Activated naive CD4-positive, alpha-beta T cell treated with Interleukin-2 at 50 U/mL for 16 hours (primary cell): ENCODE measurements at places on chromosomes 1 and 21.

- DNase-seq = no peak
Observed at GRCh38 chr21:31410499-31411131, 66.6 kb upstream of the TIAM1 start.

DNA sequence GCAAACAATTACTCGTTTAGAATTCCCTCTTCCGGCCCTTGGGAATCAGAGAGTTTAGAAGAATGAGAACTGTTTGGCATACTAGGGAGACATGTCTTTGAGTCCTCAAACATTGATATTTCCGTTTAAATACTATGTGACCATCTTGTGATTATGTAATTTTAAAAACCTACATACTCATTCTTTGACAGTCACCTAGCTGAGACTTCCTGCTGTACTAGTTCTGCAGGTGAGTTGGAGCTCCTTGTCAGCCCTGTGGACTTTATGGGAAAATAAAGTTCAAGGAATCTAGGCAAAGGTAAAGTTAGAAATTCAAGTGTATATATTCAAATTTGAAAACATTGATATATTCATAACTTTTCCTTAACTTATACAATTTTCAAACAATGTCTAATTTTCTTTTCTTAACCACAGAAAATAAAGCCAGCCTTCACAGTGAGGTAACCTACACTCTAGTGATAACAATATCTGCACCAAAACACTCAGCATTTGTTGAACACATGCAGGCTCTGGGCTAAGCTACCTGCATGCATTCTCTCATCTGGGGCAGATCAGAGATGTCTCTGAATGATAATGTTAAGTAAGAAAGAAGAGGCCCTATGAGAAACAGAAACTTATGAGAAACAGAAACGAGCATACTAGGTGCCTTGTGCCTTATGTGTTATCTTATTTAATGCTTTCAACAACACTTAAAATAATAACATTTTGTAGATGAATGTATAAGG lies 67.0 kb upstream of the BACE2 start:
- no peak for DNase-seq

DNA sequence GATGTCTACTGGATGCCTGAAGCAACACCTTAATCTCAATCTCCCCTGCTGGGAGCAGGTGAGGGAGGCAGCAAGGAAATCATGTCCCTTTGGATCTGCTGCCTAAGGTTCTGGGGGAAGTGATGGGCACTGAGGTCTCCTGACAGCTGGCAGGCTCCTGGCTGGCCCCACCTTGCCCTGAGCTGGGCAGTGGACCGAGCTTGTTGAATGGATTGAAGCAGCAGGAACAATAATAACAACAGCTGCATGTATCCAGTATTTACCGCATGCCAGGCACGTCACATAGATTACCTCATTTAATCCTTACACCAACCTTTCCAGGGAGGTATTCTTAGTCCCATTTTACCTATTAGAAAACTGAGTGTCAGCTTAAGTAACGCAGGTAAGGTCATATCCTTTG lies 133.9 kb downstream of the PLXNA2 start:
- no peak for DNase-seq

DNA sequence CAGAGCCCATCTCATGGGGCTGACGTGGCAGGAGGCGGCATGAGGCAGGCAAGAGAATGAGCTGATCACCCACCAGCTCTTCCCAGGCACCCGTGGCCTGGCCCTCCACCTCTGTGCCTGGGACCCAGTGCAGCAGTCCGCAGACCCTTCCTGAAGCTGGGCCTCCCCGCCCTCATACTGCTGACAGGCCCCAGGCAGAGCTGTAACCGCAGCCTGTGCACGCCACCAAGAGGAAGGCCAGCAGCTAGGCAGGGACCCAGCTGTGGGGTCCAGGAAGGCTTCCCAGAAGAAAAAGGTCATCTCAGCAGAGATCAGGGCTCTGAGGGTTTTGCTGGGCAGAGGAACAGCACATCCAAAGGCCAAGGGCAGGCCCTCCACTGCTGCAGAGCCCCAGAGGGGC lies 9.8 kb upstream of the MTFR1L start:
- DNase-seq = no peak

GRCh38 chr1:93123201-93123783 lies 44.2 kb downstream of the MTF2 start:
- no peak for DNase-seq

DNA sequence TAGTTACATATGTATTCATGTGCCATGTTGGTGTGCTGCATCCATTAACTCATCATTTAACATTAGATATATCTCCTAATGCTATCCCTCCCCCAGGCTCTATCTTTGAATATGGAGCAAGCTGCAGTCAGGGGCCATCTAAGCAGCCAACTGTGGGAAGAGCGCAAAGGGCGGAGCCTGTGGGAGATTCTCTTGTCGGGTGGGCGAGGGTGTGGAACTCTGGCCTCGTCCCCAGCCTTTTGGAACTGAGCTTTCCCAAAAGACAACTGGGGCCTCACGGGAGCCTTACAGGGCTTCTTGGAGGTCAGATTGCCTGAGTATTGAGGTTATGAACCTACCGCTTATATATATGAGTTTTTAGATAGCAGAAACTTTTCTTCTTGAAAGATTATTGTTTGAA lies 117.2 kb downstream of the HHAT start:
- no peak for DNase-seq

- DNase-seq = no peak
Observed at GRCh38 chr1:223219318-223219635, 76.2 kb upstream of the TLR5 start.

DNA sequence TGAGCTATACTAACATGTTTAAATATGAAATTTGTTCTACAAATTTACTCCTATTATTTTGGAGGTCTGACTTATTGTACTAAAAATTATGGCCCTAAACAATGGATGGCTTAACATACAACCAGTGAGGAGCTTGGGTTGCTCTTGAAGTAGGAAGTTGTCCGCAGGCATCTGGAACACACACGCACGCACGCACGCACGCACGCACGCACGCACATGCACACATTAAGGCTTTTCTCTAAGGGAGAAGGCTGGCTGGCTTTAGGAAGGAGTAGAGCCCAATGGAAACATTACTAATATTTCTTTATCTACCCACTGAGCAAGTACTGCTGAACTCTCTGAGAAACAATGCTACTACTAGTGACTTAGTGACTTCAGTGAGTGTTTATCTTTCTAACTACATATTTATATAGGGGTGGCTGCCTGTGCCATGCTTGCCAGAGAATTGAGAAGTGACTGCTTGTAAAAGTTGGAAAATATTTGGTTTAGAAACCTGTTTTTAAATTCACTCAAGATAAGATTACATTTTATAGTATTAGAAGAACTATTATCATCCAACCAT lies 16.2 kb upstream of the ARHGAP29 start:
- no peak for DNase-seq

DNA sequence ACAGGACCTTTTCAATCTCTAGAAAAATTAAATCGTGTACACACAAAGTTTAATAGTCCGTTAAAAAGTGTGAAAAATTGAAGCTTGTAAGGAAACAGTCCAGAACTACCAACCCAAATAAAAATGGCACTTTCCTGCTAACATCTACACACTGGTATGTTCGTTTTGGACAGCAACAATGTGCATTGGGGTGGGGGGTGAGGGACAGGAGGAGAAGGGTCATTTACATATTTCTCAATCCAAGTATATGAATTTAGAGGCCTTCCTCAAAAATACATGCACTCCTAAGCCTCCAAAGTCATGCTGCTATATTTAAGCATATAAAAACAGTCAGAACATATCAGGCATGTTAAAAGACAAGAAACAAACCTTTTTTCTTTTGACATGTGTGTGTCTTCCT lies 2.5 kb downstream of the PPP1R15B start:
- no peak for DNase-seq

DNA sequence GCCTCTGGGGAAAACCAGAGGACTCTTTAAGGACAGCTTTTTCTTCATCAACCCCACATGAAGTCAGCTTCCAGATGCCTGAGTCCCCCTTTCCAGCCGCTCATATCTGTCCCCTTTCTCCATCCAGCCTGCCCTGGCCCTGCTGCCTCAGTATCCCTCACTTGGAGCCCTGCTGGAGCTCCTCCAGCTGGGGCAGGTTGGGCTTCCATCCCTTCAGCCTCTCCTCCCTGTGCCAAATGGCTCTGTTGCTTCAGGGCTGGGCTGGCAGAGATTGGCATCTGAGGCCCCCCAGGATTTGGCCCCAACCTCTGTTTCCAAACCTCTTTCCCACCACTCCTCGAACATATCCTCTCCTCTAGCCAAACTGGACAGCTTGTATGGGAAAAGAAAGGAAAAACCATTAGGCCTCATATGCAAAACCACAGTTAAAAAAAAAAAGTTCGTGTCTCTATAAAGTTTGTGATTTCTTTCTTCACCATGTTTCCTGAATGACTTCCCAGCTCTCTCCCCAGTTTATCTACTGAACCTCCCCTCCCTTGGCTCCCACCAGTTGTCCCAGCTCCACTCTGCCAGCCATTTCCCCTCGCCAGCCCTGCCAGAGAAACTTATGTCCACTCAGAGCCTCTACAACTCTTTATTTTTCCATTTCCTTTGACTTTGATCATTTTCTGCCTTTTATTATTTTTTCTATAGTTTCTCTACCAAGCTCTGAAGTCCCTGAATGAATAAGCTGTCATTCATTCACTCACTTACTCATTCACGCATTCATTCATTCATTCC lies 217.9 kb downstream of the FOXD2 start:
- DNase-seq = no peak

DNA sequence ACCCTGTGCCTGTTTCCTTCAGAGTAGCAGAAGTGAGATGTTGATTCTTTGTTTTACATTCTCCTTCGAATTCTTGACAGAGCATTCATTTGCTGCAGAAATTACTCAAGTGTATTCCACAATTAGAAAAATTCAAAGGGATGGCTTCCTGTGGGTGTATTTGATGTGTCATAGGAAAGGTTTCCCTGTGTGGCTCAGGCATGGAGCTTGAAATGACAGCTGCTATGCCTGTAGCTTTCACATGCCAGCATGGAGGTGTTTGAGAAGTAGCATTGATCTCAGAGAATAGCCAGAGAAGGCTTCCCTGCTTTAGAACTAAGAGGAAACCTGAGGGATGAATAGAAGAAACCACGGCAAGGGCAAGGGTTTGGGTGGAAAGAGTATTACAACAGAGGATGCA lies 317.2 kb upstream of the DEPDC1 start:
- no peak for DNase-seq

GRCh38 chr1:235486321-235486720 lies 17.9 kb downstream of the B3GALNT2 start:
- DNase-seq = no peak

DNA sequence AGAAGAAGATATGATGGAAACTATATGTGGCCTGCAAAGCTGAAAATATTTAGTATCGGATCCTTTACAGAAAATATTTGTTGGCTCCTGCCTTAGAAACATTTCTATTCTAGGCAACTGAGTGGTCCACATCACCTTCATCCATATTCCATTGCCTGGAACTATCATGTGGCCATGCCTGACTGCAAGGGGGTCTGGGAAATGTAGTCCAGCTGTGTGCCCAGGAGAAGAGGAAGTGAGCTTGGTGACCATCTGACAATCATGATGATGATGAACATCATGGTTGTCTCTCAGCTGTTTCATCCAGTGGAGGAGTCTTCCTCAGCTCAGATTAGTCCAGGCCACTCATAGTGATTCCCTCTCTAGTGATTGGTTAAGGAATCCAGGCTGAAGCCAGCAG lies 61.8 kb upstream of the IFNLR1 start:
- no peak for DNase-seq

- DNase-seq = no peak
Observed at GRCh38 chr21:42725416-42725930, 72.1 kb downstream of the PDE9A start.

DNA sequence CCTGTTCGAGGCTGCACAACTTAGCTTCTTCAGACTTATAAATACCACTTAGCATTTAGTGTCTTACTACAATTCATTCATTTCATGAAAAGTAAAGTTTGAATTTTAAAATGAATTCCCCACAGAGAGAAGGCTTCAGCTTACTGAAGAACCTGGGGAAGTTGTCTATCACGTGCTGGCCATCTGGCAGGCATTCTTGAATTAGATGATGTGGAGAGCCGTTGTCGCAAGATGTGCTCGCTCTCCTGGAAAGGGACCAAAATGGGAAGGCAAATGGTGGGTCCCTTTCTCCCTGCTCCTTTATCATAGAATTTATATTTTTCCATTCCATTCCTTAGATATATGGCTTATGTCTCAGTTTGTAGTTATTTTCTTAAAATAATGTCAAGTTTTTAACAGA lies 90.5 kb downstream of the CD247 start:
- no peak for DNase-seq

DNA sequence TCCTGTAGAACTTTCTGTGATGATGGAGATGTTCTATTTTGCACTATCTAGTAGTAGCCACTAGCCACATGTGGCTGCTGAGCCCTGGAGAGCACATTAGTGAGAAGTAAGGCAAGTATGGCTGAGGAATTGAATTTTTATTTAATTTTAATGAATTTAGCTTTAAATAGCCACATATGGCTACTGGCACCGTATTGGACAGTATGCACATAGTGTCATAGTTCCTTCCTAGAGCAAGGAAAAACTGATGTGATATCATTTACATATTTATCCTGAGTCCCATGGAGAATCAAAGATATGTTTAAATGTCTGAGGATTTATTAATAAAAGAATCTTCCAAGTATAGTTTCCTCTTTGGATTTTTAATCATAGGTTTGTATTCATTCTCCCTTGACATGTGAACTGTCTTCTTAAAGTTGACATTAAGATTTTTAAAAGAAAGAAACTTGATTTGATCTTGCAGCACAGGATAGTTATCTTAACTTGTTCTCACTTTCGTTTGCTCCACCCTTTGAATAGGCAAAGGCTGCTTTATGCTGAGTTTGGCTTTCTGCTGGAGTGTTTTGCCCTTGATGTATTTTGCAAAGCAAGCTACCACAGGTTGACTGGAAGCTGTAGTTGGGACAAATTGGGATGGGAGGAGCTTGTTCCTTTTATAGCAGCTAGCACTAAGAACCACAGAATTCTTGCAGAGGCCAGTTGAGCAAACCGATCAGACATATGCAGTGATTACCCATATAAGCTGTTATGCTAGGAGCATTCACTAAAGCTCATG lies 129.7 kb downstream of the VPS13D start:
- DNase-seq = no peak

- no peak for DNase-seq
Observed at GRCh38 chr1:41328001-41328615, 33.1 kb upstream of the FOXO6 start.

DNA sequence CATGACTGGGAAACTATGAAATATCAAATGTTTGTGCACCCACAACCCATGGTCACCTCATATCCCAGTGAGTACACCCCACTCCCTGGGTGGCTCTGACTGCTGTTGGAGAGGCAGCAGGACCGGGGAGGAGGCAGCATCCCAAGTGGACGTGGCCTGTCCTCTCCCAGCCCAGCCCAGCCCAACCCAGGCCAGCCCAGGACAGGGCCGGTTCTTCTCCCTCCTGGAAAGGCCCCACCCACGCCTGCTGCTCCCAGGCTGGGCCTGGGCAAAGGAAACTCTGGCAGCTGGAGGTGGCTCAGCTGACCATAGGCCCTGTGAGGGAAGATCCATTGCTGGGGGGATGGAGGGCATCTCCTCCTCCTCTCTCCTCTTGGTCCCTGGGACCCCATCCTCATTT lies 19.1 kb downstream of the MATN1 start:
- no peak for DNase-seq

- no peak for DNase-seq
Observed at GRCh38 chr1:227761621-227762230, 26.5 kb downstream of the SNAP47 start.
